NCI-H1930 (cell line): ENCODE measurements at places on chromosomes 4 and X.
A peak's percentile ranks its signal among the peaks of the same experiment; 100 is the strongest.

- no peak for DNase-seq
These were observed 64.4 kb downstream of the HADH start for GRCh38 chr4:108054025-108054638.

DNA sequence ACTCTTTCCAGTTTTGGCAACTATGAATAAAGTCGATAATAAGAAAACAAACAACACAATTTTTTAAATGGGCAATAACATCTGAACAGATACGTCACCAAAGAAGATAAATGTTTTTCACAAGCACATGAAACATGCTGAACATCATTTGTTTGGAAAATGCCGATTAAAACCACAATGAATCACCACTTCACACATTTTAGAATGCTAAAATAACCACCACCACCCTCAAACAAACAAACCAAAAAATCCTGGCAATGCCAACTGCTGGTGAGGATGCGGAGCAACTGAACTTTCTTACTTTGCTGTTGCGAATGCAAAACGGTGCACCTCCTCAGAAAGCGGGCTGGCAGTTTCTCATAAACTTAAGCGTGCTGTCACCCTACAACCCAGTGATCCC is 115.9 kb downstream of the NSUN7 start:
- DNase-seq: no peak

- DNase-seq: no peak
These were observed 103.4 kb upstream of the GRXCR1 start for GRCh38 chr4:42789041-42789567.

GRCh38 chr4:176276710-176277109 is 7.7 kb upstream of the ASB5 start:
- no peak for DNase-seq

DNA sequence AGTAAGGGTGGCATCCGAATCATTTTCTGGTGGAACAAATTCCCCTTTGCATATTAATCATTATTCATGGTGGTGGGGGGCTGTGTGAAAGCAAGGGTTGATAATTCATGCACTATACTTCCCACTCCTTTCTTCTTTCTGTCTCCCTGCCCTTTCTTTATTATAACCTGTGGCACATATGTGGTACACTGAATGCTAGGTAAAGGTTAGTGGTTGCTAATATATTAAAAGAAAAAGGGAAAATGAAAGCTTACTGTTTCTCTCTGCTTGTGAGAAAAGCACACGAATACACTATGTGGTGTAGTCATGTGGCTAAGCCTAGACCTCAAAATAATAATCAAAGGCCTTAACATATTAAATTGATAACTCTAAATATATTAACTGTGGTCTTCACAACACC is 178.4 kb upstream of the RPS6KA3 start:
- no peak for DNase-seq

DNA sequence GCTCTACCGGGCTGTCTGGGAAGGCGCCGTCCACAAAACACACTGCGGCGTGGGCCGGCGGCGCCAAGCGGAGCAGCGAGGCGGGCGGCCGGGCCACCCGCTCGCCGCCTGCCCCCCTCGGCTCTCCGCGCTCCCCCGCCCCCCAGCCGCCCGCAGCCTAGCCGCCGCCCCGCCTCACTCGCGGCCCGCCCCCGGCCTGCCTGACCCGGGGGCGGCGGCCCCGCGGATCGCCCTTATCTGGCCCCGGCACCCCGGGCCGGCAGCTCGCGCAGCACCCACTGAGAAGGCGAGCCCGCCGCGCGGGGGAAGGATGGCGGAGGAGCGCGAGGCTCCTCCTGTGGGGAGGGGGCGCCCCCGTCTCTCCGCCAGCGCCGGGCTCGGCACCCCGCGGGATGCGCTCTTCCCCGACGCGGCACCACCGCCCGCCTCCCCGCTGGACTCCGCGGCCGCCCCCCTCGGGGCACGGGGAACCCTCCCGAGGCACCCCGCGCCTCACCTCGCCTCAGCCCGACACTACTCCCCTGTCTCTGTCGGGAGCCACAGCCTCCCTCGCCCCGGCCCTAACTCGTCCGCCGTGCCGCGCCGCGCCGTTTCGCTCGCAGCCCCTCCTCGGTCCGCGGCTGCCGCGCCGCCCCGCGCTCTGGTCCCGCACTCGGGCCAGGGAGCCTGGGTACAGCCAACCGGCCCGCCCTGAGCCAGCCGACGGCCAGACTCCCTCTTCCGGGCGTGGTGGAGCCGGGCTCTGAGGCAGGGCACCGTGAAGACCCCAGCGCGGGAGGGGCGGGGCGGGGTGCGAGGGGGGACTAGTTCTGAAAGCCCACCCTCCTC is 566 bp downstream of the ATP11C start:
- peak; percentile 25 for DNase-seq

- no peak for DNase-seq
These were observed 10.3 kb downstream of the DOK7 start for GRCh38 chr4:3473181-3473950.

GRCh38 chr4:17482716-17483115 is 29.2 kb downstream of the QDPR start:
- no peak for DNase-seq

DNA sequence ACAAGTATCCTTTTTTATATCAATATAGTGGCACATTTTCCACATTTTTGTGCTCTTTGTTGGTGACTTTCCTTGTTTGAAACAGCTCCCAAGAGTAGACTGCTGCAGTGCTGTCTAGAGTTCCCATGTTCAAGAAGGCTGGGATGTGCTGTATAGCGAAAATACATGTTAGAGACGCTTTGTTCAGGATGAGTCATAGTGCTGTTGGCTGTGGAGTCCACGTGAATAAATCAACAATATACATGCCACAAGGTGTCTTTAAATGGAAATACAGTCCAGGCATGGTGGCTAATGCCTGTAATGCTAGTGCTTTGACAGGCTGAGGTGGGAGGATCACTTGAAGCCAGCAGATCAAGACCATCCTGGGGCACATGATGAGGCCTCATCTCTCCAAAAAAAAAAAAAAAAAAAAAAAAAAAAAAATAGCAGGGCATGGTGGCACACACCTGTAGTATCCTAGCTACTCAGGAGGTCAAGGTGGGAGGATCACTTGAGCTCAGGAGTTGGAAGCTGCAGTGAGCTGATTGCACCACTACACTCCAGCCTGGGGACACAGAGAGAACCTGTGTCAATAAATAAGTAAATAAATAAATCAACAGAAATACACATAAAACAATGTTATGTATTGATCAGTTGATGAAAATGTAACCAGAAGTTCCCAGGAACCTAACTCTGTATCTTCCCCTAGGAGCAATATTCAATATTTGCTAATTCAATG is 256.8 kb upstream of the STS start:
- DNase-seq: no peak

DNA sequence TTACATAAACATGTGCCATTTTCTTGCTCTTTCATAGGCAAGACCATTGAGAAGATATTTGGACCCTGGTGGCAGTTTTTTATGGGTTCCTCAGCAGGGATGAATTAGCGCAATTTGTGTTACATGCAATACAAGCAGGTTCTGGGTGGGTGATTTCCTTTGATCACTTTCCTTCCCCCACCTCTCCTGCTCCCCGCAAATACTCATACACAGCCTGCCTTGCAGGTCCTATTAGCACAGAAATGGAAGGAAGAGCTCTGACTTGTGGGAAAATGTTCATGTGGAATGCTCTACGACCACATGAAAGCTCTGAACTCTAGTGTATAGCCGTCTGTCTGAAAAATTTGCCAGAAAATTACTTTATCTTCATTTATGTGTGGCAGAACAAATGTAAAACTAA is 361.0 kb upstream of the FAT1 start:
- no peak for DNase-seq

DNA sequence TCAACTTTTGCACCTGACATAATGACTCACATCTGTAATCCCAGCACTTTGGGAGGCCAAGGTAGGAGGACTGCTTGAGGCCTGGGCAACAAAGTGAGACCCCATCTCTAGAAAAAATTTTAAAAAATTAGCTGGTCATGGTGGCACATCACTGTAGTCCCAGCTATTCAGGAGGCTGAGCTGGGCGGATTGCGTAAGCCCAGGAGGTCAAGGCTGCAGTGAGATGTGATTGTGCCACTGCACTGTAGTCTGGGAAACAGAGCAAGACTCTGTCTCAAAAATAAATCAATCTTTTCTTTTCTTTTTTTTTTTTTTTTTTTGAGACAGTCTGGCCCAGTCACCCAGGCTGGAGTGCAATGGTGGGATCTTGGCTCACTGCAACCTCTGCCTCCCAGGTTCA is 52.5 kb downstream of the NIPAL1 start:
- no peak for DNase-seq

GRCh38 chr4:51931461-51931860 is 88.5 kb downstream of the DCUN1D4 start:
- DNase-seq: no peak

GRCh38 chr4:123200051-123200940 is 196.3 kb upstream of the SPRY1 start:
- DNase-seq: no peak

DNA sequence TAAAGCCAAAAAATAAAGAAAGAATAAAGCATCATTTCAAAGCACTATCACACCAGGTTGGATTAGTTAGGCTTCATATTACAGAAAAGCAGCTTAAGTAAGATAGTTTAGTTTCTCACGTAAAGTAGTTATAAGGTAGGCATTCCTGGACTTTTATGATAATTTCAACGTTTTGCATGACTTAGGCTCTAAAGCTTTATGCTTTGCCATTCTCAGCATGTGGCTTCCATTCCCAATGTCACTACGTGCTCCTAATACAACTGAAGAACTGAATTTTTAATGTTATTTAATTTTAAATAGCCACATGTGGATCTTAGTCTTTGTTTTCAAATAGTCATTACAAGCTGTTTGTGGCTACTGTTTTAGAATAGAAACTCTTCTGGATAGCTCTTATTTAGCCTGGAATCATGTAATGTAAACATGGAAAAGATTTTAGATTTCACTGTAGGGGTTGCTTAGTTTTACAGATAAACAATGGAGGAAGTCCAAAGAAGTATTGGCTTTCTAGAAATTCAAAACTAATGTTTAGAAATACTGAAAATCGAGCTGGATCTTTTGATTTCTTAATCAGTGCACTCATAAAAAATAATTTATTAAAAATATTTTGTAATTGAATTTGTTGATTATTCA is 710.0 kb downstream of the IL1RAPL1 start:
- DNase-seq: no peak

DNA sequence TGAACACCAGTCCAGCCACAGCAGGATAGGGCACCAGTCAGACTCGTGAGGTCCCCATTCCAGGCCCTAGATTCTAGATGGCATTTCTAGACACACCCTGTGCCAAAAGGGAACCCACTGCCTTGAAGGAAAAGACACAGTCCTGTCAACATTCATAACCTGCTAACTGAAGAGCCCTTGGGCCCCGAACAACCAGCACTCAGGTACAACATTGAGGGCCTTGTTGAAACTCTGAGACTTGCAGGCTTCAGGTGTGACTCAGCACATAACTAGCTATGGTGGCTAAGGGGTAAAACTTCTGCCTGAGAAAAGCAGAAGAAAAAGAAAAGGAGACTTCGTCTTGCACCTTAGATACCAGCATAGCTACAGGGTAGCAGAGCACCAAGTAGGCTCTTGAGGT is 252.9 kb upstream of the GRID2 start:
- no peak for DNase-seq

- no peak for DNase-seq
These were observed 3.5 kb upstream of the SAP30 start for GRCh38 chr4:173367285-173367684.

GRCh38 chr4:142607976-142608375 is 238.1 kb downstream of the INPP4B start:
- DNase-seq: no peak

DNA sequence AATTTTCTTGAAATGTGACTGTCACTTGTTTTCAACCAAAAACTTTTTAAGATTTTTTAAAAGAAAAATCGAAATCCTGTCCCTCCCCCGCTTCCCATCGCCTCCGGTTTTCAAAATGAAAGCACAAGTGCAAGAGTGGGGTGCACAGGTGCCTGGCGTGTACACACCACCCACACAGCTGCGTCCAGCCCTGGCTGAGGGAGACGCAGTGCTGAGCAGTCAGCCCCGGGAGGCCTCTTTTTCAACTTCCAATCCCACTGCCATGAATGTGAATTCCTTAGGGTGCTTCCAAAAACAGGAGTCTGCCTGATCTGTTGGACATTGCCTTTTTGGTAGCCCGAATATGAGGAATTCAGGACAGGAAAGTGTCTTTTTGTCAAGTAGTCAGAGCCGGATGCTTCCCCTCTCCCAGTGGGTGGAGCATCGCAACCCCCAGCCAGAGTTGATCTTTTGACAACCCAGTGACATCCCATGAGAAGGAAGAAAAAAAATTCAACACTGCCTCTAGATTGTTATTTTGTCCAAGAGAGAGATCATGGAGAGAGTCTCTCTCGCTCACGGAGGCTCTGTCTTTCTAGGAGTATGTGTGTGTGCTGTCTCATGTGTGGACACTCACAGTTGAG is 8.9 kb downstream of the PRRG3 start:
- DNase-seq: no peak

- DNase-seq: no peak
These were observed 215.3 kb upstream of the AR start for GRCh38 chrX:67328476-67328875.

DNA sequence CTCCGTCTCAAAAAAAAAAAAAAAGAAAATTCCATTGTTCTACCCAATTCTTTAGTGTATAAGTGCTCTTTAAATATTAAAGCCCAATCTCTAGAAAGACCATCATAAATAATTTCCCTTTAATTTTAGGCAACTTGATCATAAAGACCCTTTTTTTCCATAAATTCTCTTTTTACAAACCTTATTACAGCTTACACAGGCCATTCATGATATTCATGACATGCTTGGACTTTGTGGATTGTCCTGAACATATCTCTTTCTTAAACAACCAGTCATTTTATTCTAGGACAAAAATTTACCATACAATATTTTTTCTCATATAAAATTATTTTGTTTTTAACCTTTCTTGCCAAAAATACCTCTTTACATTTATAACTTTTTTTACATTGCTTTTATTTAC is 30.5 kb downstream of the TLR8 start:
- DNase-seq: no peak

DNA sequence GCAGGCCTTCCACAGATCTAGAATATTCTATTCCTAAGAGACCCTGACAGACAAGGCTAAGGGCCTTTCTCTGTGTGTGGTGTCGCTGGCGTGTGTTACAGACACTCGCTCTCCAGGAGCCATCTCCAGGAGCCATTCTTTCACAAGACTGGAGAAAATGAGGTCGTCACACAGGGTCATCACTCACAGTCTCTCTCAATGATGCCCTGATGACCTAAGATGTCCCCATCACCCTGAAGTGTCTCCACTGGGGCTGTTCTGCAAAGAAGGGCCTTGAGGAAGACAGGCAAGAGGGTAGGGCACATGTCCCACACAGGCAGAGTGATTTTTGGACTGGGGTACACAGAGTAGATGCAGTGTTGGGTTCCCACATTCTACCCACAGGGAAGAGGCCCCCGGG is 34.7 kb downstream of the ZFYVE28 start:
- no peak for DNase-seq

- no peak for DNase-seq
These were observed 412.5 kb downstream of the ADAM29 start for GRCh38 chr4:175330652-175331051.

- no peak for DNase-seq
These were observed 48.6 kb downstream of the ASB9 start for GRCh38 chrX:15221321-15221720.

- DNase-seq: no peak
These were observed 129.2 kb upstream of the ETNPPL start for GRCh38 chr4:108891896-108892590.
